Hematopoietic multipotent progenitor cell treated with erythropoietin and hydrocortisone succinate and interleukin-3 and kit ligand, for 17 days (in vitro differentiated cells): ENCODE measurements at places on chromosomes 2 and 18.

GRCh38 chr18:58491773-58492752 lies 136.8 kb downstream of the ALPK2 start:
- DNase-seq, result no peak

- DNase-seq, result no peak
These were observed 218.1 kb downstream of the ARHGAP15 start for GRCh38 chr2:143347271-143347695.

DNA sequence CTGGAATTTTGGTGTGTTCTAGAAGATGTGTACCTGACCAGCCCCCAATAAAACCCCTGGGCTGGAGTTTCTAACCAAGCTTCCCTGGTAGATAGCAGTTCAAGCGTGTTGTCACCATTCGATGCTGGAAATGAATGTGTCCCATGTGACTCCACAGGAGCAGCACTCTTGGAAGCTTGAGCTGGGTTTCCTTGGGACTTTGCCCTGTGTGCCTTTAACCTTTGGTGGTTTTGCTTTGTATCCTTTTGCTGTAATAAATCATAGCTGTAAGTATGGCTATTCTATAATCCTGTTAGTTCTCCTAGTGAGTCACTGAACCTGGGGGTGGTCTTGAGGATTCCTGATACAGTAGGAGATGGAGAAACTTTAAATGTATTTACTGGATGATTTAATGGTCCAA lies 65.2 kb downstream of the KLHL14 start:
- DNase-seq, result no peak

DNA sequence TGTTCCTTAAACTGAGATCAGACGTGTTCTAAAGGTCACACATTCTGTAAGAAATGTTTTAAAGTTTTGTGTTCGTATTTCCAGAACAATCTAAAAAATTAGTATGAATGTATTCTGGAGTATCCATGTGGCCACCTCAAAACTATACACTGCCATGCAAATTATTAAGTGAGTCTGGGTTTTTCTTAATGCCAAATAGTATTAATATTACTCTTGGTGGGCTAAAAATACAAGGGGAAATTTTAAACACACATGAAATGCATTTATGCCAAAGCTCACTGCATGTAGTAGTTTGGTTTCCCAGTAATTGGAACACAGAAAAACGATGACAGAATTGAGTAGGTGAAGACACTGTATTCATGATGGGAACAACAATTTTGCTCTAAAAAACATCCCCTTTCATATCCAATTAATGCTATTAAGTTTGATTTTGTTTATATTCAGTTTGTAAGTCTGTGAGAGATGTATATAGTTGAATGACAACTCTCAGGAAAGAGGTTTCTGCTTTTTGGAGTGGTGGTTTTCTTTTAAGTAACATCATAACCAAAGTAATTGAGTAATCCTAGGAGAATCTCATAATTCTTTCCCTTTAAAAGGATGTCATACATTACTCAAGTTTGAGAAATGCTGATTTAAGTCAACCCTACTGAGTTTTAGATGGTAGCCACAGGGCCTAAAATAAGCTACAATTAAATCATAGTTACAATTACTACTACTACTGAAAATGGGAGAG lies 75.7 kb upstream of the CDCA7 start:
- no peak for DNase-seq

GRCh38 chr18:64742898-64743297 lies 594.0 kb upstream of the LINC00305 start:
- DNase-seq, result no peak

DNA sequence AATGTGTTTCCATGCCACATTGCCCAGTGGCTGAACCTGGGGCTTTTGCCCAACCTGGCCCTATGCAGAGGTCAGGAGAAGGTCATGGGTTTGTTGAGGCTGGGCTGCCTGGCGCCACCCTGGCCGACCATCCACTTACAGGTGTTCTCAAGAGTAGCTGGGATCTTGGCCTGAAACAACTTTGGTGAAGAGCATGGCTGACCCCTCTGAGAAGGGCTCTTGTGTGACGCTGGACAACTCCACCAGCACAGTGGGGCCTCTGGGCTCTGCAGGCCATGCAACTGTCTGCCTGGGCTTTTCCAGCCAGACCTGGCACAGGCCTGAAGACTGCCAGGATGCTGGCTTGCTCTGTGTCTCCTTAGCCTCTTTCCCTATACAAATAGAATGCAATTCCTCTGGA lies 76.4 kb upstream of the ZNG1B start:
- no peak for DNase-seq

DNA sequence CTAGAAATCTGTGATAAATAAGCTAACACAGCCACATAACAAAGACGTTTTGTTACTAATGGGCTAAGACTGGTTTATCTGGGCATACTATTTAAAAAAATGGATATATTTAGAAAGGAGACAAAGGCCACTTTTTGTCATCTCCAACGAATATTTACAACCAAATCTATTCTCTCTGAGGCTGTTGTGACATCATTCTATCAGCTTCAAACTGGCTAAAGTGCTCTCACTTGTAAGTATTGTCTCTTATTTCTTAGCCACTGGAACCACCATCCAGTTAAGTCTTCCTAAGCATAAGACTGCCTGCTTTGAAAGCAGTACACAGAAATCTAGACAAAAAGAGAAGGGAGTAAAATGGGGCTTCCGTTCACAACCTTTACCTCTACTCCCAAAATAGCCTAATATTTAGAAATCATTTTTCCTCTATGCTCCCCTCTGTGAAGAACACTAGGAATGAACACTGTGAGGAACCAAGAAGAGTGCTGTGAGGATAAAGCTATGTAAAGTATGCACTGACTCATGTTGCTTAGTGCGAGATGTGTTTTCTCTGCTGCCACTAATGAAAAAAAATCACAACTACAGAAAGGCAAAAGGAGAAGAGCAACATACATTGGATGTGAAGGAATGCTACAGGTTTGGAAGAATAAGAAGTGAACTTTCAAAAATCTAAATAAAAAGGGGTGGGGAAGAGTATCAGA lies 264.1 kb downstream of the EXOC6B start:
- DNase-seq, result no peak

DNA sequence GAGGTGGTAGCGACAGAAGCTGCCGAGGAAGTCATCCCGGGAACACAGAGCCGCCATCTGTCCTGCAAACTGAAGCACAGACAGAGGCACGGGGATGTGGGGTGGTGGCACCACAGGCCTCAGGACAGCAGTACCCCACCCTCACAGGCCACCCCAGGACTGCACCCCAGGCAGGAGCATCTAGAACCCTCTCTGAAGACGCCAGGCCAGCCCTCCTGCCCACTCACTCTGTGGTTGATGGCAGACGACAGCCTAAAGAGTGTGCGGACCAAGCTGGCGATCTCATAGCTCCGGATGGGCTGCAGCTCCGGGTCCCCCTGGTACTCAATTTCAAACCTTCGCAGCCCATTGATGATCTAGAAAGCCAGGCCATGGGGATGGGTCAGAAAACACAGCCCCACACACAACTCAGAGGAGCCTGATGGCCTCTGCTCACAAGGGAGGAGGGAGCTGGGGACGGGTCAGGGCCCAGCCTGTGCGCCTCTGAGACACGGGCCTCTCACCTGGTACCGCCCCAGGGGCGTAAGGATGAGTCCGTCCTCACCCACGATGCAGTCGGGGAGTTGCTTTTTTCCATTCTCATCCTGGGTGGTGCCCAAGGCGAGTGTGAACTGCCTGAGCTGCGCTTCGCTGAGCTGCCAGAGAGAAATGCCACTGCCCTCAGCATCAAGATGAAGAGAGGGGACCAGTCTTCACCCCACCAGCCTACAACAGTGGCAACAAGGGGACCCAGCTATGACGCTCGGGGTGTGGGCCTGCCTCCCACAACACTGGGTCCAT lies 8.1 kb upstream of the CCDC74B start:
- no peak for DNase-seq

- DNase-seq, result no peak
These were observed 163.4 kb downstream of the ARL4C start for GRCh38 chr2:234333168-234334130.

DNA sequence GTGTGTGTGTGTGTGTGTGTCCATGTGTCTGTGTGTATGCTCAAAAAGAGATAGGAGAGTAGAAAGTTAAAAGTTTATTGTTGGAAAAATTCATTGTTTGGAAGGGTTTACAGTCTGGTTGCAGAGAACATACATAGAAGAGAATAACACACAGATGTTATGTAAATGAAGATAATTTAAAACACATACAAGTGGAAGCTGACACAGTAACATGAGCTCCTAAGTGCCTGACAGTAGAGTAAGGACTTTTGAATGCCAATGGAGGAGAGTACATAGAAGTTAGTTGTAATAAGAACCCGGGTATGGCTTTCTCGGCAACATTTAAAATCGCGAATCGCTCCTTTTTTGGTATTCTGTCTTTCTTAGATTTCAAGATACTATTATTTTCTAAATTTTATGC lies 137.0 kb upstream of the FANCL start:
- no peak for DNase-seq

DNA sequence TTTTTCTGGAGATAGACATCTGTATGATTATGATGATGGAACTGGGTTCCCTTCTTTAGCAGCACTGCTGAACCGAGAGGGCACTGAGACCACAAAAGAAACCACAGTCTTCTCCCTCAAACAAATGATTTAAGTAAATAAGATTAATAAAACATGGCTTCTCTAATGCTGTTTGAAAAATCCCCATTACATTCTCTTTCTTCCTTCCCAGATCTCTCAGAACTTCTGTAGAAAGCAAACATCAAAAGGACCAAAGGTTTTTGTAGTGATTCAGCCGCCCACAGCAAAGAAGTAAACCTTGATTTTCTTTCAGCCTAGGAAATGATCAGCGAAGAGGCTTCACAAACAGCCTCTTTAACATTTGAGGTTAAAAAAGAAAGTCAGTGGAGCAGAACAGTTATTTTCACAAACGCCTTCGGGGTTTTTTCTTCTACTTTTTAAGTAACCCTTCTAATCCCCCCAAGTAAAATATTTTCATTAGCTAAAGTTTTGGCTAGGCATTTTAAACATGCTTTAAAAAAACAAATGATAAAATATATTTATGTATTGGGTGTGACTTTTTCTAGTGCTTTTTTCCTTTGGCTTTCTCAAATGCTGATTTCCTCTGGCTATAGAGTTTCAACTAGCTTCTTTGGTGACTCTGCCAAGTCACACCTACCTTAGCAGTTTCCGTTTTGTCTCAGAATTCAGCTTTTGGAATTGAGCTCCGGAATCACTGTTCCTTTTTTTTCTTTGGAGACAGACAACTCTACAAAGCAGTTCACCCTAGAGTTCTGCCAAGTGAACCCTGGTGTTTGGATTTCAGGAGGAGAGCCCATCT lies 89.6 kb downstream of the UPP2 start:
- no peak for DNase-seq

DNA sequence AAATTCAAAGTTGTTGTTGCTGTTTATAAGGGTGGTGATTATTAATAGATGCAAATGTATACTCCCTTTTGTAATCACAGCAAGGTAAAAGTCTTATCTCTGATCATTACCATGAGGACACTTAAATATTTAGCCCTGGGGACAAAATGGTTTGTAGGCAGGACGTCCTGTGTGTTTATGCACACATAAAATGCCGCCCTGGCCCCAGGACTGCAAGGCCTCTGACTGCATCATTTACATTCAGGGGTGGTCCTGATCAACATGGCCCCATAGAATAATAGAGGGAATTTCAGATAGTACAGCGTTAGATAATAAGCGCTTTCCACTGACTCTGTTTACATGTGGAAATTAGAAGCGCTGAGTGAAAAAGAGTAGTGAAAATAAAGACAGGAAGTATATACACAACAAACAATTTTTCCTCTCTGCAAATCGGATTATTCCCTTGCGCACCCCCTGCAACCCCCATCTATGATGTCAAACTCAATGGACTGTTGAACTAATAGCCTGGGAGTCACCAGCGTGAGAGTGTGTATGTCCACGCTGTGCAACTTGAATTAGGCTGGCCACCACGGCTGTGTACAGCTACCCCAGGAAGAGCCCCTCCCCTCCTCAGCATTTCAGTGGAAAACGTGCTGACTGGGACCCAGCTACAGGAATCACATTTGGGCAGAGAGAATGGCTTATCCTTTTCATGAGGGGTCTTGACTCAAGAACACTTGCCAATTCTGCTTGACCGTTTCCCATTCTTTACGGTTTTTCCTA lies 291.5 kb downstream of the SOX11 start:
- DNase-seq, result no peak
